ENCODE measurements at places on chromosomes 3 and 15.
A peak's percentile ranks its signal among the peaks of the same experiment; 100 is the strongest.

- no peak overlapping the region for H3K27ac ChIP-seq
- H3K36me3 ChIP-seq: no peaks in the 10 kb centered on the region
- peaks cover 4% of the 10 kb centered on the region for H3K4me1 ChIP-seq
- H3K4me3 ChIP-seq: no peak overlapping the region
- DNase-seq: no peak
These were observed 16.0 kb upstream of the MBNL1 start for GRCh38 chr3:152252755-152253154.

DNA sequence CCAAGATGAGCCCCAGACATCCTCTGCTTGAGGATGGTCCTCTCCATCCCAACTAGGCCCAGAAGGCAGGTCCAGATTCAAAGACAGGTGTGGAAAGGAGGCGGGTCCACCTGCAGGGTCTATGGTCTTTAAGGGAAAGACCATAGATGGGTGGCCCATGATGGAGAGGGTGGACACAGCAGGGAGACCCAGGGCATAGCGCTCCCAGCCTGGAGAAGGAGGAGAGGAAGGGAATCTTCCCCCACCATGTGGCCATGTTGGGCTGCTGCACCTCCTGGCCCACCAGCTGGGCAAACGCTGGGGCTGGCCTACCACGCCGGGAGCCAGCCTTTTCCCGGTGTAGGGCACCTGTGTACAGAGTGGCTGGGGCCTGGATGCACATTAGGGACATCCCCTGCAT is 265.2 kb upstream of the TLE3 start:
- peak; percentile 24 for DNase-seq
- H3K27ac ChIP-seq: no peak overlapping the region
- H3K27me3 ChIP-seq: no peaks in the 10 kb centered on the region
- H3K36me3 ChIP-seq: no peaks in the 10 kb centered on the region

DNA sequence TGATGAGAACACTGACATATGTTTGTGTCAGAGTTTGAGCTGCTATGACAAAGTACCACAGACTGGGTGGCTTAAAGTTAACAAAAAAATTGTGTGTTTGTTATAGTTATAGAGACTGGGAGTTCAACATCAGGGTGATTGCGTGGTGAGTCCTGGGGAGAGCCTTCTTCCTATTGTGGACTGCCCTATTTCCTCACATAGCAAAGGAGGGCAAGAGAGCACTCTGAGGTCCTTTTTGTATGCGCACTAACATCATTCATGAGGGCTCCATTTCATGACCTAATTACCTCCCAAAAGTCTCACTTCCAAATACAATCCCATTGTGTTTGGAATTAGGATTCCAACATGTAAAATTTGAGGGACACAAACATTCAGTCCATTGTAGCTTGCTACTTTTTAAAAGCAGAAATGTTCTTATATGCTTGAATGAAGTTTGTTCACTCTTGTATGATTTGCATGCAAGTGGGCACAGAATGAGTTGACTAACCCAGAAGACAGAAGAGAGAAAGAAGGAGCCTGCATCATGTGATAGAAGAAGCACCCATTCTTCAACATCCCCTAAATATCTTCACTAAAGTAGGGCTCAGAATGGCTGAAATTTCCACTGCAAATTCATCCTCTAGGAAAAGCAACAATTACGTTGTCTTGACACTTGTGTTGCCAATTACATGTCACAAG is 18.9 kb upstream of the ALCAM start:
- no peaks in the 10 kb centered on the region for H3K36me3 ChIP-seq
- H3K4me3 ChIP-seq: no peak overlapping the region
- H3K4me1 ChIP-seq: peaks cover 20% of the 10 kb centered on the region
- DNase-seq: no peak

DNA sequence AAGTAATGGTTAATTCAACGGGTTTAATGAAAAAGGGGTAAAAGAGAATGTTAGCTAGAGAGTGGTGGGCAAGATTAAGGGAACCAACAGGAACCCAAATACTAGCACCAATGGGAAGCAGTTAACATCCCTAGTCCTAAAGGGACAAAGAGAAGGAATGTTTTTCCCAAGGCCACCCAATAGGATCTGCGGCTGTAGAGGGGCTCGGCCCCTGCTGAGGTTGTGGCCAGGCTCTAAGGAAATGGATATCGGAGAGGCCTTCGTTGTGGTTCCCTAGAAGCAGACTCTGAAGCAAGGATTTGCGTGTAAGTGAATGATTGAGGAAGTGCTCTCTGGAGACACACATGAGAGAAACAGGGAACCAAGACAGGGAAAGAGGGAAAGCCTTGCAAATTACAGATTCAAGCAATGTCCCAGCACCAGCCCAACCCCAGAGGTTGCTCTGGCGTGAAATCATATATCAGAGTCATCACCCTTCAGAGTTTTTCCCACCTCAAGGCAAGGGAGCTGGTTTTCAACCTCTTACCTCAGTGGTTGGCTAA is 83.6 kb upstream of the TNIK start:
- H3K36me3 ChIP-seq: no peaks in the 10 kb centered on the region
- no peak overlapping the region for H3K4me3 ChIP-seq
- no peak for DNase-seq
- no peaks in the 10 kb centered on the region for H3K27me3 ChIP-seq
- H3K27ac ChIP-seq: no peak overlapping the region

- DNase-seq: no peak
- peak within 1 kb of the TSS; percentile 58 for H3K4me3 ChIP-seq
- H3K4me1 ChIP-seq: no peaks in the 10 kb centered on the region
- no peaks in the 10 kb centered on the region for H3K36me3 ChIP-seq
- H3K27me3 ChIP-seq: no peaks in the 10 kb centered on the region
These were observed at the start of gene TRIM71 for GRCh38 chr3:32817558-32818228. TRIM71 (plus strand) TSS chr3:32817997; CDS start chr3:32818081, 84 bp downstream.

DNA sequence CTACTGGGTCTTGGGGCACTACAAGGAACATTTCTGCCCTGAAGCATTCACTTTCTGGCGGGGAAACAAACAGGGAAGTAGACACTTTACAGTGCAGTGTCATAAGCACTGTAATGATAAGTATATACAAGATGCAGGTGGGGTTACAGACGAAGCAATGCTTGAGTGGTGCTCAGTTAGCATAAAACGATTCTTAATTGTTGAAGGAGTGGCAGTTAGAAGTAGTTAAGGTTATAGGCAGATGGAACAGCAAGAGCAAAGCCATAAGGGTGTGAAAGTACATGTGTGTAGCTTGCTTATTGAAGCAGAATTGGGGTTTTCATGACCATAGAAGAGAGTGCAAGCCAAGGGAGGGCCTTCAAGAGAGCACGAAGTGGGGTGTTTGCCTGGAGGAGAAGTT is 46.2 kb downstream of the SLC25A26 start:
- H3K36me3 ChIP-seq: no peaks in the 10 kb centered on the region
- H3K27ac ChIP-seq: no peak overlapping the region
- no peak overlapping the region for H3K4me3 ChIP-seq
- no peaks in the 10 kb centered on the region for H3K27me3 ChIP-seq
- peaks cover 15% of the 10 kb centered on the region for H3K4me1 ChIP-seq

DNA sequence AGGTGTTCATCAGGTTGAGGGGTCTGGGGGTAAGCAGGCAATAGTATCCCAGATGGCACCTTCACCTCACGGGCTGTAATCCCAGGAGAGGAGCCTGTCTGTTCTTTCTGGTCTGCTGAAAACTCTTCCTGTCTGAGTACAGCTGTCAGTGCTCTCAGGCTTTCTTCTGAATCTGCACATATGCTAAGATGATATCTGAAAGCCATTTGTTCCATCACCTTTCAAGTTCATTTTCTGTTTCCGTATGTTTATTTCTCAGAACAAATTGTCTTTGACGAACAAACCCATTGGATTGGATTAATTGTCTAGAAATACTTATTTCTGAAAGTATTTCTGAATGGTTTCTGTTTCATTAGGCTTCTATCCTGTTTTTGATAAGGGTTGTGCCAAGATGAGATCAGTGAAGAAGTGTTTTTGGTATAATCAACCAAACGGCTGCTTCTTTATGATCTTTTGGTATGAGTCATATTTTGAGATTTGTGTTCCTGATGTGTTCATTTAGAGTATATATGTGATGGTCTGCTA is 13.3 kb downstream of the ZNF592 start:
- no peaks in the 10 kb centered on the region for H3K27me3 ChIP-seq
- H3K4me1 ChIP-seq: peaks cover 9% of the 10 kb centered on the region
- DNase-seq: no peak
- no peak overlapping the region for H3K27ac ChIP-seq
- H3K36me3 ChIP-seq: 0 out of 2 replicates have a peak, but pooled peaks cover 8% of the 10 kb centered on the region

DNA sequence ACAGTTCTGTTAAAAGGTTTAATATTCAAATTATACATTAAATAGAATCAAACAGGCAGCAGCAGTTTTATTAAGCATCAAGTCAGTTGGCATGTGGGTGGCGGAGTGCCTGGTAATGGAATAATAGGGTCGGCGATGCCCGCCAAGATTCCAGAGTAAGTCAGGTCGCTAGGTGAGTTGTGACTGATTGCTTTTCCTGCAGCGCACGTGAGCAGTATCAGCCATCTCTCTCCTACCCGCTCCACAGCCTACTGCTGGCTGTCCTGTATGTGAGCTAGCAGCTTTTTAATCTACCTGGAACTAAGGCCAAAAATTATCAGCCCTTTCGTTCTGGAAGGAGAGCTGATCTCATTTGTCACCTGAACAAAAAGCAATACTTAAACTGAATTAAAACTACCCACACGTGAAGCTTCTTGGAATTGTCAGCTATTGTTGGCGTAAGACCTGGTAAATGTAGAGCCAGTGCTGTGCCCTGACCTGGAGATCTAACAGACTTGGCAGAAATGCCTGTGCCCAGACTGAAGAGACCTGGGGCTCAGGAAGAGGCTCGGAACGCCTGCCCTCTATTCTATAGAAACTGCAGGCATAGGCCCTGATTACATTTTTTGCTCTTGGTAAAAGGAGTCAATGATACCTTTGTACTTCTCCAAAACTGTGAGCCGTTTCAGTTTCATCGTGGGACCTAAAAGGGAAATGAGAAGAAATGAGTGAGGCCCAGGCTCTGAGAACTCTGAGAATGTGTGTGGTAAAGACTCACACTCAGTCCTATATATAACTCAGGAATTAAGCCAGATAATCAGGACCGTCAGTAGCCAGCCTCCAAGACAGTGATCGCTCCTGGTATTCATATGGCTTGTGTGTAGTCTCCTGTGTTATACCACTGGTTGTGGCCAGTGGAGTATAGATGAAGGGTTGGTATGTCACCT is 21.9 kb downstream of the IDH3A start:
- peaks cover 33% of the 10 kb centered on the region for H3K36me3 ChIP-seq
- no peaks in the 10 kb centered on the region for H3K4me1 ChIP-seq
- no peak for DNase-seq
- H3K4me3 ChIP-seq: no peak overlapping the region

DNA sequence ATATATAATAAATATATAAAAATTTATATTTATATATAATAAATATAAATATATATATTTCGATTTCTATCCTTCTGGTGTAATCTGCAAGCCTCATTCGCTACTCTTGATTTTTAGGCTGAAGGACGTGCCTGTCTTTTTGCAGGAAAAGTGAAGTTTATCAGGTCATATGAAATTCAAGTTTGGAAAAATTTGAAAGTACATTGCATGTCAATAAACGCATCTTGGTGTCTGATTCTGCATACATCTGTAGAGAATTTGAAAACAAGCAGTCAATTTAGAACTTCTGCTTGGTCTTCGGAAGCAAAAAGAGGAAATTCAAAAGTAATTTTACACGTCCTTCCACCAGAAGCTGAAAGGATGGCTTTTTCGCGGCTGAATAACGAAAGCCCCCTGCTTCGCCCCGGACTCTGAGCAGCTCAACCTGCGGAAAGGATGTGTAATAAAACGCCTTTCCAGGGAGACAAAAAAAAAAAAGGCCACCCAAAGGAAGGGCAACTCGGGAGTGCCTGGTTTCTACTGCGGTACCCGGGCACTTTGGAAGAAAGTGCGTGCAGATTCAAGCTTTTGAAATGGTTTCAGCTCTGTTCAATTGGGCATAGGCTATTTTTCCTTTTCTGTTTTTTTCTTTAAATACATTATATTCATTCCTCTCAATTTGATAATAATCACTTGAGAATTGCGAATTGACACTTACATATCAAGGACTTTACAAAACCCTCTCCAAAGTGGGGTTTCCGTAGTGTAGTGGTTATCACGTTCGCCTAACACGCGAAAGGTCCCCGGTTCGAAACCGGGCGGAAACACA is 1.5 kb upstream of the MYNN start:
- peak; percentile 91 for DNase-seq
- peak overlapping the region; percentile 96 for H3K4me3 ChIP-seq
- H3K36me3 ChIP-seq: peaks cover 16% of the 10 kb centered on the region
- H3K27me3 ChIP-seq: no peaks in the 10 kb centered on the region
- peaks cover 16% of the 10 kb centered on the region for H3K4me1 ChIP-seq

GRCh38 chr15:76011627-76012551 is at the start of gene NRG4:
NRG4 (minus strand) TSS chr15:76012424; CDS start chr15:76011230, 1,194 bp downstream.
- H3K4me3 ChIP-seq: peak within 1 kb of the TSS; percentile 71
- H3K4me1 ChIP-seq: 0 out of 2 replicates have a peak, but pooled peaks cover 4% of the 10 kb centered on the region
- DNase-seq: peak; percentile 20
- H3K36me3 ChIP-seq: no peaks in the 10 kb centered on the region
- peaks cover 6% of the 10 kb centered on the region for H3K27me3 ChIP-seq

DNA sequence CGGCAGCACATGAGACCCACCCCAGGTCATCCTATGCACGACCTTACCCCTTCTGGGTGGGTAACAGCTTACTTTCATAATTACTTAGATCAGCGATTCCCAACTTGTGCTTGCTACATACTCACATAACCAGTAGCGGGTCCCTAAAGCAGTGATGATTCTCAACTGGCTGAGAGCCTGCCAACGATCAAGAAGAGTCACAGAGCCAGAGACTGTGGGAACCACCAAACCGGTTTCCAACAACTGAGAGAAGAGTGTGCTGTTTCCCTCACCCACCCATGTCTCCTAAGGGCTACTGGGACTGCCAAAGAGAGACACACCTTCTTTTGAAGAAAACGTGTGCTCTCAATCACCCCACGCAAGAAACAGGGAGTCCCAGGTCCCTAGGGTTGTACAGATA is 12.0 kb upstream of the XXYLT1 start:
- no peak for DNase-seq
- no peak overlapping the region for H3K27ac ChIP-seq

DNA sequence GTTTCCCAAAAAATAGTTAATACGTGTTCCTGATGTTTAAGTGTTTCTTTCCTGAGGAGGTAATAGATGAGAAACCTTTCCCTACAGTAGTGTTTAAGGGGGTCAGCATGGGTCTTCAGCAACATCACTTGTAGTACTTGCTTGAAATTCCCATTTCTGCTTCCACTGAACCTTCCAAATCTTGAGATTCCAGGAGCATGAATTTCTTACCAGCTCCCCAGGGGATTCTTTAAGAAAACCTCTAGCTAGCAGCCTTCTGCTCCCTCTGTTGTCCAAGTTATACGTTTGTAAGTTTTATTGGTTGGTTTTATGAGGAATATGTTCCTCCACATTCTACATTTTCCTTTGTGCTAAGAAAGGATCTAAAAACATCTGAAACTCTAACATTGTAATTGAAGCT is 38.2 kb upstream of the ACP3 start:
- H3K4me1 ChIP-seq: no peaks in the 10 kb centered on the region
- H3K4me3 ChIP-seq: no peak overlapping the region

DNA sequence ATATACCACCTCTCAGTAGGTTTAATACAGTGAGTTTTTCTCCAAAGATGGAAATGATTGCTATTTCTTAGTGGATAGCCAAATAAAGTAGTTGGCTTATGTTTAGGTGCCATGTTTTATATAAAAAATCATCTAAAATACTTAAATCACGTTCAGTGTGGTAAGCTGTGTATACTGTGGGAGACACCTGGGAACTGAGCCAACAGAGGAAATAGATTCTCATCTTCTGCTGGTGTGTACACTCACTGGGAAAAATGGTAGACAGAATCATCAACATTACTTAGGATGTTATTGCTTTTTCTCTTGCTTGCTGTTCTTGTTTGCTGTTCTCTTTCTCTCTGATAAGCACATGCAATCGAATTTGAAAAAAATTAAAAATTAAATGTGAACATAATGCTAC is 112.6 kb upstream of the MB21D2 start:
- H3K27me3 ChIP-seq: no peaks in the 10 kb centered on the region
- peaks cover 11% of the 10 kb centered on the region for H3K4me1 ChIP-seq
- peak; percentile 41 for DNase-seq
- no peak overlapping the region for H3K27ac ChIP-seq
- no peaks in the 10 kb centered on the region for H3K36me3 ChIP-seq

Data from PC-3 (cell line).